ENCODE measurements at places on chromosomes 12 and 14.

DNA sequence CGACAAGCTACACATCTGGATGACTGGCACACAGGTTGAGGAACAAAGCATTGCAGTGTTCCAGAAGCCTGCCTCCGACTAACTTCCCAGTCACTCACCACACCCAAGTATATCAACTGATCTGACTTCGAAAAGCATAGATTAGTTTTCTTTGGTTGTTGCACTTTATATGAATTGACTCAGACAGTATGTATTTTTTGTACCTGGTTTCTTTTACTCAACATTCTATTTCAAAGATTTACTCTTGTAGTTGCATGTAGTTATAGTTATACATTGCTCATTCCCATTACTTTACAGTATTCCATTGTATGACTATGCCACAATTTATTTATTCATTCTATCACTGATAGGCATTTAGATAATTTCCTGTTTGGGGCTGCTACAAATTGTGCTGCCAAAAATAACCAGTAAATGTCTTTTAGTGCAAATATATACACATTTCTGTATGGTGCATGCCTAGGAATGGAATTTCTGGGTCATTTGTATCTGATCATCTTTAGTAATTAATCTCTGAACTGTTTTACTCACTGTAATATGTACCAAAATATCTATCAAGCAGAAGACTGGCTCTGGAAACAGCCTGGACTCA is 17.8 kb downstream of the PLCZ1 start:
- DNase-seq = no peak

DNA sequence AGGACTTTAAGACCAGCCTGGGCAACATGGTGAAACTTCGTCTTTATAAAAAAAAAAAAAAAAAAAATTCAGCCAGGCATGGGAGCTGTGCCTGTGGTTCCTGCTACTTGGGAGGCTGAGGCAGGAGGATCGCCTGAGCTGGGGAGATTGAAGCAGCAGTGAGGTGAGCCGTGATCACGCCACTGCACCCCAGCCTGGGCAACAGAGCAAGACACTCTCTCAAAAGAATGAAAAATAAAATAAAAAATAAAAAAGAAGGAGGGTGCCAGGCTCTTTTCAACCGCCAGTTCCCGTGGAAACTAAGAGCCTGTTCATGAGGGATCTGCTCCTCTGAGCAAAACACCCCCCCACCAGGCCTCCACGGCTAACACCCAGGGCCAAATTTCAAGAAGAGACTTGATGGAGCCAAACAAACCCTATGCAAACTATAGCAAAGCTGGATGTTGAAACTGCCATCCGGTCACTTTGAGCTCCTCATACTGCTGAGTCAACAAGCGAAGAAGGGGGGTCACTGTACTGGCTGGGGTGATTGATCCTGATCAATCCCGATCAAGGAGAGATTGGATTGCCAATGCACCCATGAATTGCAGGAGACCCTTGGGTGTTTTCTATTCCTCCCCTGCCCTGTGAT is 23.4 kb downstream of the DLK1 start:
- DNase-seq = no peak

GRCh38 chr12:110093631-110094311 is 30.4 kb upstream of the IFT81 start:
- DNase-seq = no peak

GRCh38 chr14:85342858-85343607 is 186.9 kb upstream of the FLRT2 start:
- DNase-seq = no peak

GRCh38 chr12:103915306-103915705 is 14.9 kb upstream of the HSP90B1 start:
- DNase-seq = no peak

GRCh38 chr12:65209655-65210043 is 40.3 kb downstream of the LEMD3 start:
- no peak for DNase-seq

Data from NCI-H524 treated with DMSO at 0.1 percent for 48 hours (cell line).